Neural crest cell (in vitro differentiated cells): ENCODE measurements at places on chromosomes 7 and 10.

GRCh38 chr7:142594078-142594477 is 155.2 kb upstream of the PRSS1 start:
- no peak for DNase-seq

DNA sequence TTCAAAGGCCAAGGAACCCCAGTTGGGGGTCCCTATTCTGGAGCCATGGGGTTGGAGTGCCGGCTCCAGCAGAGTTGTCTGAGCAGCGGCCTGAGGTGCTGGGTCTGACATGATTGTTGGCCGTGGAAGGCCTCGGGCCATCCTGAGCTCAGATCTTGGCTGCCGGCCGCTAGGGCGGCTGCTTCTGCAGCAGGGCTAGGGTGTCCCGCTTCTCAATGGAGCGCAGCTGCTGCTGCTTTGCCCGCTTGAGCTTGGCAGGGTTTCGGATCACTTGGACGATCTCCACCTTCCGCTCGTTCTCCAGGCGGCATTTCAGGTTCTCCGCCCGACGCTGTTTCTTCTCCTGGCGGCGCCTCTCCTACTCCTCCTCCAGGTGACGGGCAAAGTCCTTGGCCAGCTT is 171.1 kb downstream of the HIBADH start:
- no peak for DNase-seq

GRCh38 chr7:139914306-139915267 is 85.5 kb downstream of the TBXAS1 start:
- no peak for DNase-seq

DNA sequence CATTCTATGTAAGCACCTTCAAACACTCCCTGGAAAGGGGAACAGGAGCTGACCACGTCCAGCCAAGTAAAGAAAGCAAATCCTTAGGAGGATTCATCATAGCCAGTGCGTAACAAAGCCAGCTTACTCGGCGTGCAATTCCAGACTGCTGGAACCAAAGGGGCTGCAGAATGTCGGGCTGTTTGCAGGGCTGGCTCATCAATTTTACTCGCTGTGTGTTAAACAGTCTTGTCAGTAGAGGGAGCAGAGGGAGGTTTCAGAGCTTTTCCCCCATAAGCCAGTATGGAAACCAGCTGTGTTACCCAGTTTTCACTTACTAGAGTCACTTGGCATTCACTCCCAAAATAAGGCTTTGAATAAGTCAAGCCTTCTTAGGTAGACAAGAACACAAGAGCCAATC is 127.1 kb downstream of the KMT2E start:
- peak; percentile 22 for DNase-seq

- DNase-seq, result no peak
Measured at GRCh38 chr7:37714606-37715005, 31.0 kb downstream of the GPR141 start.

DNA sequence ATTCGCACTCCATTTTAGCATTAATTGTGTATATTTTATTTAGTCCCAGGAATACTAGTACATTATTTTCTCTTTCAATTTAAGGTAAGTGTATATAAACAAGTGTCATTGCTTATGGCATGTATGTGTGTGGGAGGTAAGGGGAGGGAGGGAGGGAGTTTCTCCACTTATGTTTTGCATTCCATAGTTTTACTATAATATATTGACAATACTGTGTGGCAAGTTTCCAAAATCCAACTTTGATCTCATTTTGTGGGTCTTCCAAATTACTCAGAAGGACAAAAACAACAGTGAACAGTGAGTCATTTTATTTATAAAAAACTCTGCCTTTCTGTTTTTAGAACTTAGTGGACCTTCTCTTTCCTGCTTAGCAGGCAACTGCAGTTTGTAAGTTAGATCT is 102.3 kb upstream of the SEMA3E start:
- DNase-seq, result no peak

GRCh38 chr7:148277042-148277660 is 313.4 kb upstream of the C7orf33 start:
- DNase-seq, result no peak

- DNase-seq, result no peak
Measured at GRCh38 chr7:82534684-82535083, 91.1 kb upstream of the CACNA2D1 start.

- no peak for DNase-seq
Measured at GRCh38 chr7:91287371-91288084, 23.3 kb downstream of the FZD1 start.

DNA sequence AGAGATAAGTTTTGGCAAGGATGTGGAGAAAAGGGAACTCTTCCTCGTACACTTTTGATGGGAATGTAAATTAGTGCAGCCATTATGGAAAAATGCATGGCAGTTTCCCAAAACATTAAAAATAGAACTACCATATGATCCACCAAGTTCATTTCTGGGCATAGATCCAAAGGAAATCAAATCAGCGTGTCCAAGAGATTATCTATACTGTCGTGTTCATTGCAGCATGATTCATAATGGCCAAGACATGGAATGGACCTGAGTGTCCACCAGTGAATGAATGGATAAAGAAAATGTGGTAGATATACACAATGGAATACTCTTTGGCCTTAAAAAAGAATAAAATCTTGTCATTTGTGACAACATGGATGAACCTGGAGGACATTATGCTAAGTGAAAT is 70.3 kb upstream of the RSU1 start:
- no peak for DNase-seq

DNA sequence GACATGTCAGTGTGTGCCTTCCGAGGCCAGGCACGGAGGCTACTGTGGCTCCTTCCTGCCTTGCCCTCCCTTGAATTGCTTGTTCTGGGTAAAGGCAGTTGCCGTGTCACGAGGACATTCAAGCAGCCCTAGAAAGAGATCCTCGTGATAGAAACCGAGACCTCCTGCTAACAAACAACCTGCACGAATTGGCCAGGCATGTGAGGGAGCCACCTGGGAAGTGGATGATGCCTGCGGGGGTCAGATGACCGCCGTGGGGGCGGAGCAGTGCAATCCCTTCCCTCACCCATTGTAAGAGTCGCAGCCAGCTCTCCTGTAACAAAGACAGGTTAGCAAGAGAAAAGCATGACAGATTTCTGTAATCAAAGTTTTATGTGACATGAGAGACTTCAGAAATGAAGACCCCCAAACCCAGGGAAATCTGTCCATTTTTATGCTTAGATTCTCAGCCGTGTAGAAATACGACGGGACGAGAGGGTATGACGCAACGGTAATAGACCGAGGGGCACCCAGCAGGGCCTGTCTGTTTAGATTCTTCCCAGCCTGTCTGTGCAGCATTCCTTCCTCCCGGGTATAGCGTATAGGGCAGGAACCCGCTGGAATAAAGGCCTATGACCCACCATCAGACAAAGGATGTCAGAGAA is 241.7 kb downstream of the GATA3 start:
- no peak for DNase-seq

- DNase-seq, result no peak
Measured at GRCh38 chr10:74255214-74255613, 104.2 kb downstream of the ADK start.

GRCh38 chr10:119658274-119658673 is 7.1 kb downstream of the BAG3 start:
- no peak for DNase-seq

DNA sequence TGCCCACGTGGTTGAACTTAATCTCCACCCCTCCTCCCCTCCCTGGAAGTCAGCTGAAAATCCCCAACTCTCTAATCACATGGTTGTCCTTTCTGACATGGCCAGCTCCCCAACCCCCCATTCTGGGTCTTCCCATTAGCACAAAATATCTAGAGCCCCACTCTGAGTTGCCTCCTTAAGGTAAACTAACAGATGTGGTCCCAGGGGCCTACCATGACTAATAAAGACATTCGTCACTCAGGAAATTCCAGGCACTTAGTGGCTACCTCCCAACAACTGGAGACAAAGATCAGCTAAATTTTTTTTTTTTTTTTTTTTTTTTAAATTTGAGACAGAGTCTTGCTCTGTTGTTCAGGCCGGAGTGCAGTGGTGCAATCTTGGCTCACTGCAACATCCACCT is 21.1 kb downstream of the CCDC126 start:
- no peak for DNase-seq

- no peak for DNase-seq
Measured at GRCh38 chr7:25314094-25314730, 85.9 kb upstream of the NPVF start.

DNA sequence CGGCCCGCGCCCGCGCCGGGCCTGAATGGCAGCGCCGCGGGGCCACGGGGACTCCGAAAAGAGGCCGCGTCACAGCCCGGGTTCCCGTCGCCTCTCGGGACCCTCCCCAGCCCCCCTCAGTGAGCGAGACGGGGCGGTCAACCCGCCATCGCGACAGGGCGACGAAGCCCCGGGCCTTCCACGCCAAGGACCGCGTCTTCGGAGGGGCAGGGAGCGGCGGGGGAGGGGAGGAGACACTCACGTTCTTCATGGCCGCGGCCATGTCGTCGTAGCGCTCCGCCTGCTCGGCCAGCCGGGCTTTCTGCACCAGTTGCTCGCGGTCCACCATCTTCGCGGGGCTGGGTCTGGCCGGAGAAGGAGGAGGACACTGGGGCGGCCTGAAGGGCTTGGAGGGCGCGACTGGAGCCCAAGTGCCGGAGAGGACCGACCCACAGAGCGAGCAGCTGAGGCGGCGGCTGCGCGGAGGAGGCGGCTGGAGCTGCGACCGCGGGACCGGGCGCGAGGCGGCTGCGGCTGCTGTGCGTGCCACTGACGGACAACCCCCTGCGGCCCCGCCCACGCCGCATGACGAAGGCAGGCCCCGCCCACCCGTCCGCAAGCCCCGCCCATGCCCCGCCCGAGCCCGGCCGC is at the start of gene YWHAG:
TSS of gene YWHAG (minus strand) at position 511 of the 630 bp plus-strand sequence. CDS start at position 328, 183 bp downstream.
- peak; percentile 83 for DNase-seq

- no peak for DNase-seq
Measured at GRCh38 chr7:25876092-25876491, 275.9 kb upstream of the NFE2L3 start.

DNA sequence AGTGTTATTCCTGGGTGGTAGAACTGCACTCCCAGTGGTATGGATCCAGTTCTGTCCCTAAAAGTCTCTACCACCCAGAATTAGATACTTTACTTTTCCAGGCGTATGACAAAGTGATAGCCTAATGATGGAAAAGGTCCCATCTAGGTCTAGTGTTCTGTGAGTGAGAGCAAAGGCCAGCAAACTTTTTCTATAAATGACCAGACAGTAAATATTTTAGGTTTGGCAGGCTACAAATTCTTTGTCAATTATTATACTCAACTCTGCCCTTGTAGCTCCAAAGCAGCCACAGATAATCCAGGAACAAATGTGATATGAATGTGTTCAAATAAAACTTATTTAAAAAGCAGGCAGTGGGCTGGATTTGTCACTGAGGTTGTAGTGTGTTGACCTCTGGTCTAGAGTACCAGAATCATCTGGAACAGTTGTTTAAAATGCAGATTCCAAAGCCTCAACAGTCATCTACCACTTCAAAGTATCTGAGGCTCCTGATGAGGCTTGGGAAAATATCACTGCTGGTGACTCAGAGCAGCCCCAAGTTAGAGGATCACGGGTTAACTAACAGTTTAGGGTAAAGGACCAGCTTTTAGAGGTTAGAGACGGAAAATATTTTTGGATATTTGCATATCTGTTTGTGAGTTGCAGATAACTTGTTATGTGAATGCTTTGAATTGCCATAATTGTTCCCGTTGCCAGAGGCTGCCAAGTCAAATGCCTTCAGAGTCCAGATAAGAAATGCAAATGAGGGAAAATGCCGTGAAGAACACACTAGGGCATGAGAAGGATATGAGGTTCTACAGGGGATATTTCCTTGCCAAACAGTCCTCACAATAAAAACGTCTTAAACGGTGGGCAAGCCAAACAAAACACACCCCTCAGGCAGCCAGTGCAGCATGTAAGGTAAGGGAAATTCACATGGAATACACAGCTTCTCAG is 19.4 kb downstream of the NRAP start:
- DNase-seq, result no peak

DNA sequence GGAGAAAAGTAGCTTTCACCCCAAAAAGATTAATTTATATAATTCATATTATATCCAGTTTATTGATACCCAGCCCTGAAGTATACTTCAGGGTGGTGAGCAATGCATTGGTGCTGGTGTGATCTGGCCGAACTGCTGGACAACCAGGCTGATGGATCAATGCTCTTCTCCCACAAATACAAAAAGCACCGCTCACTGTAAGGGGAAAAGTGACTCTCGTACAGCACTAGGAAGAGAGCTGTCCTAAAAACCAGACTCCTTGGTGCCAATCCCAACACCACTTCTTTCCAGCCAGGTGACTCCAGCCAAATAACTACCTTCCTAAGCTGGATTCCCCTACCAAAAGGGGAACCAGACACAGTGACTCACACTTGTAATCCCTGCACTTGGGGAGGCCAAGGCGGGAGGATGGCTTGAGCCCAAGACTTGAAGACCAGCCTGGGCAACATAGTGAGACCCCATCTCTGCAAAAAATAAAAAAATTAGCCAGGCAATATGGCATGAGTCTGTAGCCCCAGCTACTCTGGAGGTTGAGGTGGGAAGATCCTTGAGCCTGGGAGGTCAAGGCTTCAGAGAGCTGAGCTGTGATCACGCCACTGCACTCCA is 13.1 kb upstream of the TNPO3 start:
- DNase-seq, result no peak

- DNase-seq, result no peak
Measured at GRCh38 chr7:134320201-134320600, 3.5 kb upstream of the SLC35B4 start.

- no peak for DNase-seq
Measured at GRCh38 chr7:91345449-91345848, 81.2 kb downstream of the FZD1 start.

- DNase-seq, result peak; percentile 22
Measured at GRCh38 chr7:108000875-108001763, 1.8 kb downstream of the LAMB1 start.

GRCh38 chr7:27424749-27425148 is 182.1 kb downstream of the EVX1 start:
- no peak for DNase-seq

- DNase-seq, result no peak
Measured at GRCh38 chr10:58585435-58585834, 72.8 kb downstream of the BICC1 start.

DNA sequence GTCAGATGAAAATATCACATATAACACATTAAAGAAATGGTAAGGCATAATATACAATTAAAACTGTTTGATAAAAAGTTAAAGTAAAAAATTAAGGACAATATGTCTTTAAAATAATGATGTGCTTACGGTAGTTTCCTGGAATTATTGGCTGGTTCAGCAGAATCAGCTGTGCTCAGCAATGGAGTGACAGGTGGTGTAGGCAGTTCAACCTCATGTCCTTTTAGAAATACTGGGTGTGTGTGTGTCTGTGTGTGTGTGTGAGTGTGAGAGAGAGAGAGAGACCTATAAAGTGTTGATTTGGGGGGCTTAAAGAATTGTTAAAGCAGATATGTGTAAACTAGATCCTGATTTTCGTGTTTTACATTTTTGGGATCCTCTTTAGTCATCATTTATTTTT is 141.2 kb downstream of the ADAM22 start:
- DNase-seq, result no peak
